ENCODE measurements at places on chromosomes 5 and 9.

DNA sequence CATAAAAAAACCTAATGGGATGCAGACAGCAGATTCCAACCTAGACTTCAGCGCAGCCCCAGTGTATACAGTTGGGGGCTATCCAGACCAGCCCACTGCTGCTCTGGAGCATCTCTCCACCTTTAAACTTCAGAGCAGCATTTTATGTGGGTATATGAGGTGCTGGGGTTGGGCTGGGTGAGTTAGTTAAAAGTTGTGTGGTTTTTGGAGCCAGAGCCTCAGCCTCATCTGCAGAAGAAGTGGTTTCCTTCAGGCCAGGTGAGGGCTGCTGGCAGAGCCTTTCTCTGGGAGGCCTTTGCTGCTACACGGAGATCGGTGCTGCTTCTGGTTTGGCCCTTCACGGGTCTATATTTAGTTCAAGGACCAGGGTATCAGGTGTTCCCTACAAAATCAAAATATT, 228.3 kb downstream of the PDZD2 start:
- no peak for DNase-seq

- no peak for DNase-seq
Observed at GRCh38 chr5:151023047-151023615, 2.7 kb downstream of the GPX3 start.

DNA sequence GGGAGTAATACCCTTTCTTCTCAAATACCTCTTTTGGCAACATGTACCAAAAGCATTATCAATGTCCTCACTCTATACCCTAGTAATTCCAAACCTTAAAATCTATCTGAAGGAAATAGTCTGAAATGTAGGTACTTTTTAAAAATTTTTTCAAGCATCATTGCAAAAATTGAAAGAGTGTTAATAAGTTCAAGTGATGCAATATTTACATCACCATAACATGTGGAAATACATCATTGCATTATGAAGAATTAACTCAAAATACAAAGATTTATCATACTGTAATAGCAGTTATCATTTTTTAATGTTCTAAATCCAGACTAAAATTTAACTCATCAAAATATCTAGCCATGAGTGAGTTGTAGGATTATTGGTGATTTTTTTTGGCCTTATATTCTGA, 123.1 kb downstream of the DENND1A start:
- DNase-seq: no peak

DNA sequence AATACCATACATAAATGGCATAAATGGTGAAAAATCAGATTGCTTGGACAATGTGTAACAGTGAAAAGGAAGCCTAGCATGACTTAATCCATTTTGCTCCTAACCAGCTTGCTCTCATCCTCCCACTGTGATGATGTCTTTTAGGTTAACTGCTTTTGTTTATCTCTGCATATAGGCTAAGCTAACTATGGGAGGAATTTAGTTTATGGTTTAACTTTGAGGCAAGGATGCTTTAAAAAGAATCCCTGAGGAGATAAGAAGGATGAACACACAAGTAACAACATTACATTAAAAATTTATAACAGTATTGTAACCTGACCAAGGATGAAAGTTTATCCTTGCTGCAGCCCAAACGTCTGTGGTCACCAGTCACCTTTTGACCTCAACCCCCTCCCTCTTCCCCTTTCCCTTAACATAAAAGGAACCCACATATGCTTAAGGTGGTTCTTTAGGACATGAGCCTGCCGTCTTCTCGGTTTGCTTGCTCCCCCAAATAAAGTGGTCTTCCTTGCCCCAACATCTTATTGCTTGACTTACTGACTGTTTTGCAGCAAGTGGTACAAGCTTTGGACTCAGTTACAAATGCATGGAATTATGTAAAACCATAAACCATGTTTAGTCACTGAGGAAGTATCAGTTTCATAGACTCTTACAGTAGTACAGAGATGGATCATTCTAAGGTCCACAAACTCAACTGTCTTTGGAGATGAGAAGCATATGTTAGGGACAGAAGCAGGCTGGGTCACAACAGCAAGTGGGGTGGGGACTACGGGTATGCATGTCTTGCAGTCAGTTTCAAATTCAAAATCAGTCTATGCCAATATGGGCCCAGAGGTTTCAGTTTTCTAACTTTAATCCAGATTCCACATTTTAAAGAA, 31.3 kb downstream of the AGXT2 start:
- DNase-seq: no peak

DNA sequence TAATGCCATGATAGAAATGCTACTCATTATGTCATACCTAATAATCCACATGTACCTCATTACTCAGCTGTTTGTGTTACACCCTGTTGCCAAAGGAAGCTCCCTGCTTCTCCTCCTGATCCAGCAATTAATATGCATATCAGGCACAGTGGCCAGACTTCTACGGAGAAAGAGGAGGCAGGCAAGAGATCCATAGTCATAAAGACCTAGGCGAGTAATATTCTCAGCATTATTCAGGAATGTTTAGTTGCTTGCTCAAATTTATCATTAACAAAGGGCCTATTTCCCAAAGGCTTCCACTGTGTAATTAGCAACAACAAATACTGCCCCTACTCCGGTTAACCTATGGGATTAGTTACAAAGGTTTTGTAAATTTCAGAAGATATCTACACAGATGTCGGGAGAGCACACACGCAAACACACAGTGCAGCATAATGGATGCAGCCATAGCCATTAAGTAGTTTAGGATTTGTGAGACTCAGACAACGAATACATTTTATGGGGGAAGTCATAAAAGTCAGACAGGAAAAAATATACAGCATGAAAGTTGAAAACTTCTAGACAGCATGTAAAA, 192.6 kb downstream of the EFNA5 start:
- DNase-seq: no peak

DNA sequence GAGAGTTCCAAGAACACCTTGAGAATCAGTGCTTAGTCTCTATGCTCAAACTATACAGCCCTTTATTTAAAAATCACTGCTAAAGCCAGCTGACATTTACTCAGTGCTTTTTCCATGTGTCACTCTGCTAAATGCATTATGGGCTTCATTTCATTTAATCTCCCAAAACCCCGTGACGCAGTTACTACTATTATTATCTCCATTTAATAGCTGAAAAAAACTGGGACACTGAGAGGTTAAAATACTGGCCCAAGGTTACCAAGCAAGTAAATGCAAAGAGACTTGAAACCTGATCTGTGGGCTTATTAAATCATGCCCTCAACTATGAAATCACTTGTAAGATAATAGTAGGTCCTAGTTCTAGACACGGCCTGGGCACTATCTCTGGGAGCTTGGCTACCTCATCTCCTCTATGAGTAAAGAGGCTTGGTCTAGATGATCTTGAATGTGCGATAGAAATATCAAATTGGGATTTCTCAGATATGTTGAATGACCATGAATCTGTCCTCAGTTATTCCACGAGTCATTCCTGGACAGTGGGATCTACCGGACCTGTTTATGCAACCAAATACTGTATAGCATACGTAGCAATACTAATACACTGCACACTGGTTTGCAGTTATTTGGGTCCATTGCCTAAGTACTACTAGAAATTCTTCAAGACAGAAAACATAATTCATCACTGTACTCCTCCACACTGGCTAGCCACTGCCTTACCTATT, 32.3 kb downstream of the MARCHF11 start:
- DNase-seq: no peak

- no peak for DNase-seq
Observed at GRCh38 chr5:171158581-171158980, 150.5 kb upstream of the TLX3 start.

DNA sequence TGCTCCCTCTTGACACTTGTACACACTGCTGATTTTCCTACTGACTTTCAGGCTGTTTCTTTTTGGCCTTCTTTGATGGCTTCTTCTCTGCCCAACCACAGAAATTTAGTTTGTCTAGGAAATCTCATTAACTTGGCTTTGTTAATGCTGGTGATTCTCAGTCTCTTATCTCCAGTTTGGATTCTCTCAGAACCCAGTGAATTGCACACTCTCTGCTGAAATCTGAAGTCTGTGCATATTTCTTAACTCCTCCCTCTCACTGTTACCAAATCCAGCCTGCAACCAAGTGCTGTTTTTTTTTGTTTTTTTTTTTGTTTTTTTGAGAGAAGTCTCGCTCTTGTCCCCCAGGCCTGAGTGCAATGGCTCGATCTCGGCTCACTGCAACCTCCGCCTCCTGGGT, 117.2 kb downstream of the CDC42SE2 start:
- no peak for DNase-seq

DNA sequence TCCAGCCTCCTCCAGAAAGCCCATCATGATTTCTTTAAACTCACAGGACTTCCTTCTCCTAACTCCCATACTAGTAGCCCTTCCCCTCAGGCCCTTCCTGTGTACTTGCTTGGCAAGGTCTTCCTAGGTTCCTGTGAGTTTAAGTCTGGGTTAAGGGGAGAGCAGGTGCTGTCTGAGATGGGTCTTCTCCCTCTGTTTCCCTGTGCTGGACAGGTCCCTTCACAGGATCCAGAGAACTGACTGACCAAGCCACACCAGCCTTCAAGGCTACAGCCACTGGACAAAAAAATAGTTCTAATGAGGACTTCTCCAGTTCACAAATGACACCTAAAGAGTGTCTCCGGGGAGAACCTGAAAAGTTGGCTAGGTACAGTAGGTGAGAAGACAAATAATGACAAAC, 29.5 kb upstream of the MYORG start:
- no peak for DNase-seq

DNA sequence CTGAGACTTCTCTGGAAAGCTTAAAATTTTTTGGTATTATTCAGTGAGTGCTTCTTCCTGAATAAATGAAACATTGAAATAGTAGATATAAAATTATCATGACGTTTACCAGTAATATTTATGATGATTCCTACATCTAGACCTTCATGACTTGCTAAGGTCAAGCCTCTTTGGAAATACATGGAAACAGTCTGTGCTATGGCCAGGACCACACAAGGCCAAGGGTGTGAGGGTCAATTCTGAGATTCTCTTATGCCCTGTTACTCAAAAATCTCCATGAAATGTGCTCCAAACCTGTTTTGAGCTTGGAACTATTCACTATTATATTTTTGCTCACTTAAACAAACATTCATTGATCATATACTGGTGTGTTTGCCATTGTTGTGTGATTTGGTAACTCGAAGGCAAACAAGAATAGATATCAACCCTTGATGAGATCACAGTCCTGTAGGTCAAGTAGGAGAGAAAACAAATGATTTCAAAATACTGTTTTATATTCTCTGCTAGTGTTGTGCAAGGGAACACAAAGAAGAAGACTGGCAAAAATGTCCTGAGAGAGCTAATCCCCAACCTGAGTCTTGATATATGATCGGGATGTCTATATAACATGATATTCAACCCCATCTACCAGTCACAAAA, 1254.9 kb upstream of the DMAC1 start:
- DNase-seq: no peak

DNA sequence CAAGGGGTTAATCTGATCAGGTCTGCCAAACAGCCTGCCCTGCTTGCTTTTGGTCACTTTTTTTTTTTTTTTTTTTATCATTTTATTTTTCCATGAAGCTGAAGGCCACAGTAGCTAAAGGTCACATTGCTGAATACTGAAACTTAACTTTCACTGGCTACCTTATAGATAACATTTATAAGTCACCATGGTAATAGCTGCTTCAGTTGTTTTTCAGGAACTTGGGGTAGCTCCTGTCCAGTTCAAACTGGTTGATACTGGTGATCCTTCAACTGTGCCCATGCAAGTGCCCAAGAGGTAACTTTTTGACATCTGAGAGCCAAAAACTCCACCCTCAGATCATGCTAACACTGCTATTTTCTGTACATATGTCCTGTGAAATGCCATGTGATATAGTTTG, 68.3 kb upstream of the RGS7BP start:
- DNase-seq: no peak

DNA sequence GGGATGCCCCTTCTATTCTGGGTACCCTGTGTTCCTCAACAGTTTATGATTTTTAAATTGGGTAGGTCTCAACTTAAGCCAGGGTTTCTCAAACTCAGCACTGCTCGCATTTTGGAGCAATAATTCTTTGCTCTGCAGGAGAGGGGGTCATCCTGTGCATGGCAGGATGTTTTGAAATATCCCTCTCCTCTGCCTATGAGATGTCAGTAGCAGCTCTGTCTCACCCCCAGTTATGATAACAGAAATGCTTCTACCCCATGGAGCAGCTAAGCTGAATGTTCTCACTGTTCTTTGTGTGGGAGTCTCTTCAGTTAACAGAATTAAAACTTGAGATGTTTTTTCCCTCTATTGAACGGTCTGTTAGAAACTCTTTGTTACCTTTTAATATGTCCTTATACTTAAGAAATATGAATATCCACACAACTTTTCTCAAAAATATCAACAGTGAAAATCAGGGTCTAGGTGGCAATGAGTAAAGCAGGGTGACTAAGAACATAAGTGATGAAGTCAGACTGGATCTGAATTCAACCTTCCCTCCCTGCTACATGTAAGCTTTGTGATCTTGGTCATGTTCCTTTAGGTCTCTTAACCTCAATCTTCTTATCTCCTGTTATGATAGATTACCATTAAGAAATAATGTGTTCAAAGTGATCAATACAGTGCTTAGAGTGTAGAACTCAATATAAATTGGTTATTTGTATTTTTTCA, 89.0 kb downstream of the CAMK4 start:
- no peak for DNase-seq

- no peak for DNase-seq
Observed at GRCh38 chr9:78295177-78295575, 1.7 kb upstream of the PSAT1 start.

GRCh38 chr5:38113456-38113855, 144.9 kb upstream of the EGFLAM start:
- no peak for DNase-seq

DNA sequence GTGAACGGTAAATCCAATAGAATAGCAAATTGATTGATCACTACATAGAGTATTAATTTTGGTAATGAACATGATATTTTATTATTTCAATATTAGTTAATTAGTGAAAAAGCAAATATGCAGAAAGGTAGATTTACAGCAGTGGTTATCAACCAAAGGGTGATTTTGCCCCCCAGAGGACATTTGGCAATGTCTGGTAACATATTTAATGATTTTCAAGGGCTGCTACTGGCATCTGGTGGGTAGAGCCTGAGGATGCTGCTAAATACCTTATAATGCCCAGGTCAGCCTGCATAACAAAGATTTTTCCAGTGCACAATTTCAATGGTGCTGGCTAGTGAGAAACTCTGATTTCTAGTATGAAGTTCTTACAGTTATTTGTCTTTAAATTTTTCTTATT, 1313.7 kb downstream of the PTPRD start:
- DNase-seq: no peak

GRCh38 chr5:71738662-71739361, 19.7 kb downstream of the CARTPT start:
- DNase-seq: no peak

DNA sequence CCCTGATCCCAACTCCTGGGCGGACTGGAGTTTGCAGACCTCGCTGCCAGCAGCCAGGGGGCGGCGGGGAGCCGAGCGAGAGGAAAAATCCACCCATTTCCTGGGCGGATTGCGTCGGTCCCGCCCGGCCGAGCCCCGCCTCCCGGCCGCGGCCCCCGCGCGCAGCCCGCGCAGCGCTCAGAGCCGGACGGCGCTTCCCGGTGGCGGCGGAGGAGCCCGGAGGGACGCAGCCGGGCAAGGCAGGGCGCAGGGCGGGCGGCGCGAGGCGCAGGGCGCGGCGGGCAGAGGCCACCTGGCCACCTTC, at the start of gene OLFM1:
TSS of gene OLFM1 (plus strand) at position 180 of the 304 bp plus-strand sequence. CDS start 322 bp downstream, outside the sequence.
- no peak for DNase-seq

GRCh38 chr9:99431103-99431502, 209.0 kb downstream of the SEC61B start:
- DNase-seq: no peak

Measured in activated naive CD8-positive, alpha-beta T cell treated with anti-CD3 and anti-CD28 coated beads, Interleukin-2, amount 50 U/mL, for 16 hours (primary cell).